CD4-positive, alpha-beta T cell treated with Interleukin-15 for 1 hour (primary cell): ENCODE measurements at places on chromosomes 11 and 22.

DNA sequence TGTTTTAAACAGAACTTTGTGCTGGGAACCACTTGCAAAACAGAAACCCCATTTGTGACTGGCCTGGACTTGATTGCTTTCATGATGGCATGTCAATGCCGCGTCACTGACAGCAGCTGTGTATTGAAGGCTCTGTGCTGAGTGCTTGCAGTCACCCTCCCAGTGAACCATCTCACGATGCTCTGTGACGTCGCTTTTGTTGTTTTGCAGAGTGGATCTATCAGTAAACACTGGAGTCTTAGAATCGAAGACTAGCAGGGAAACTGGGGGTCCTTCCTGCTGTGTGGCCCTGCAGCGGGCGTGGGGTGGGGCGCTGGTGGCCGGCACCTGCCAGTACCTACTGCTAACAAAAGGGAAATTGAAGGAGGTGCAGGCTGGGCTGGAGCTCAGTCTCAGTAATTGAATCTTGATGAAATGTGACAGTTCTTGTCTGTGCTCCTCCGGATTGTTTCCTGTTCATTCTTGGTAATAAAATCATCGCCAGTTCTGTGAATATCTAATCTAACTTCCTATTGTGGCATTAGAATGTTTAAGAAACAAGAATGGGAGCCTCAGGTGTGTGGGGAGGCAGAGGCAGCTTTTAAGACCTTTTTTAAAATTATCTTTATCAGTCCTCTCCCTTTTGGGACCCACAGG is 50.5 kb upstream of the PARVG start:
- no peak for DNase-seq

DNA sequence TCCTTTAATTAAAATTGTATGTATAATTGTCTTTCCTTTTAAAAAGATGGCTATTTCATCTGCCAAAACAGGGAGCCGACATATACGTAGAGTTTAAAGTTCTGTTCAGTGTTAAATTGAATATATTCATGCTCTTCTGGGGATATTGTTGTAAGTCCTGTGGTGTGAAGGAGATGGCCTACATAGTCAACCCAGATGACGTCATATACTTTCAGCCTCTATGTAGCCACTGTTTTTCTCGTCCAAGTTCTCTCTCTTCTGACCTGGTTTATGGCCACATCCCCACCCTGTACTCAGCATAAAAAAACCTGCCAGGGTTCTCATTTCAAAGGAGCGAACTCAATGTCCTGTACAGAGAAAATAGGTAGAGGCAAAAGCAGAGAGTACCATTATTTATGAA is 509.4 kb upstream of the ARHGAP42 start:
- no peak for DNase-seq

GRCh38 chr22:50674130-50674500 is 1.5 kb downstream of the SHANK3 start:
- no peak for DNase-seq

- DNase-seq: no peak
These were observed 10.1 kb downstream of the STIM1 start for GRCh38 chr11:3865388-3866193.

- peak; percentile 44 for DNase-seq
These were observed at the start of gene UBE2L6 for GRCh38 chr11:57567515-57568329. Gene UBE2L6, minus strand, starts transcription at chr11:57567672. Its CDS starts 61 bp downstream, at chr11:57567611.

DNA sequence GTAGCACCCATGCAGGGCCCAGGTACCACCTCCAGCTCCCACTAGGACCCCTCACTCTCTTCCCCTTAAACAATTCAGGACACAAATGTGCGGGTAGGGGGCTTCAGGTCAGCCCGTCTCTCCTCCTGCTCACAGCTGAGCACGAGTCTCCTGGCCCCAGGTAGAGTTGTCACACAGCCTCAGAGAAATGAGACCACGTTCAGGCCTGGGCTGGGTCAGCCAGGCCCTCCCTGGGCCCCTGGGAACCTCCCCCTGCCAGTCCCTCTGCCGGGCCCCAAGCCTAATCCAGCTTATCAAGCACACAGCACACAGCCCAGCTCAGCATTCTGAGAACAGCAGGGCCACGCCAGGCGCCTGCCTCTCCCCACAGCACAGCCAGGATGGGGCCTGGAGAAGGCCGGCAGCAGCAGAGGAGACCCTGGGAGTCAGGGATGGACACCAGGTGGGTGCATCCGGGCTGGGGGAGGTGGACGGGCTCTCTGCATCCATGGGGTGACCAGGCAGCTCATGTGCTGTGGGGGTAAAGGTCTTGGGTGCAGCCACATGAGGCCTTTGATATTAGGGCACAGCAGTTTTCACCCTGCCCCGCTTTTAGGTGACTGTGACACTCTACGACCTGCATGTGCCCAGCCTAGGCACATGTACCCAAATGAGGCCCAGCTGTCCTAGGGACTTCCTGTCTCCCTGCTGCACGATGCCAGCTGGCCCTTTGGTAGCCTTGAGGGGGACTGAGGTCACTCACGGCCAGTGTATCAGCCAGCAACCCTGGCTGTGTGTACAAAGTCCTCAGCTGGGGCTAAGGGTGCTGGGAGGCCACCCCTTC is 87.0 kb downstream of the MORC2 start:
- DNase-seq: no peak

- no peak for DNase-seq
These were observed 890.5 kb downstream of the JRKL start for GRCh38 chr11:97280347-97280746.

DNA sequence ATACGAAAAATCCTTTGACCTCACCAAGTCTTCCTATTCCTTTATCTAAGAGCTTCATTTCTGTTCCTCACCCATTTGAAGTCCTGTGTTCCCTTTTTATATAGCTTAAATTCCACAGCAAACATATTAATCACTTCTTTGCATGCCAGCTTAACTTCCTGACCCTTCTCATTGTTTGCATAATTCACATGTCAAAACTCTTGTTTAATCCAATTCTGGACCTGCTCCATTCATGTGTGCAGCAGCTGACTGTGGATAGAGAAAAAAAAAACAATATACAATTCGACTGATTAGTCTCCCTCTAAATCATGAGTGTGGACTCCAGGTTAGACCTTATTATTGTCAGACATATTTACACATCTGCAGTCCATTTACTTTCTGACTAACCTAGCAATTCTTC is 991.2 kb upstream of the TENM4 start:
- DNase-seq: no peak

DNA sequence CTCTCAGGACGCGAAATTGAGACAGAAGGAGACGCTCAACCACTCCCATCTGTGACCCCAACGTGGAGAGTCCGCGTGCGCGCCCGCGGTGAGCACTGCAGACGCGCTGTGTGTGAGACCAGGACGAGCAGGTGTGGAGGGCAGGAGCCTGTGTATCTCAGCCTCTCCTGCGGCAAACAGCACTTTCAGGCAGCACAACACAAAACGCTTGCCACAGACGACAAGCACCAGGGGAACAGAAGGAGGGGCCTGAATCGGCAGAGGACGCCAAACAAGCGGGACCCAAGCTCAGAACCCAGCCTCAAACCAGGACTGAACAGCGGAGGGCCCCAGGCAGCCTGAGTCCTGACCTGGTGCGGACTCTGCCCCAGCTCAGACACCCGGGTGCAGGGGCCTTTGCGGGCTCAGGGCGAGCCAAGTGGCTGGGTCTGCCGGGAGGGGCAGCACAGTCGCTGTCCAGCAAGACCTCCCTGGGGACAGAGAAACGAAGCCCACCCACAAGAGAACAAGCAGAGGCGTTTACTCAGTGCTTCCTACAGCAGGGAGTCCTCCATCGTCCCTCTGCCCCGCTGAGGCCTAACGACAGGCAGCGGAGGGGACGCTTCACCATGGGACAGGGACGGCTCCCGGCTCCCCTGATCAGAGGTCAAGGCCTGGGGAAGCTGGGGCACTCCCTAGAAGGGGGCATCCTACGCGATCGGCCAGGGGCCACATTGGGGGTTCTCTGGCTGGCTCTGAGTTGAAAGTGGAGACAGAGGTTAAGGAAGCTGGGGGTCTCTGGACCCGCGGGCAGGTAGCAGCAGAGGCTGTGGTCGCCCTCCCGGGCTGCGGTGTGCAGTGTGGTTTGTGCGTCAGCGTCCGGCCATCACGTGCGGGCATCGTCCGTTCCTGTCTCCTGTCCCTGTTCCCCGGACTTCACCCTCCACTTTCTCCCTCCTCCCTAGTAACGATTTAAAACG is 560.8 kb downstream of the BRD1 start:
- DNase-seq: no peak

DNA sequence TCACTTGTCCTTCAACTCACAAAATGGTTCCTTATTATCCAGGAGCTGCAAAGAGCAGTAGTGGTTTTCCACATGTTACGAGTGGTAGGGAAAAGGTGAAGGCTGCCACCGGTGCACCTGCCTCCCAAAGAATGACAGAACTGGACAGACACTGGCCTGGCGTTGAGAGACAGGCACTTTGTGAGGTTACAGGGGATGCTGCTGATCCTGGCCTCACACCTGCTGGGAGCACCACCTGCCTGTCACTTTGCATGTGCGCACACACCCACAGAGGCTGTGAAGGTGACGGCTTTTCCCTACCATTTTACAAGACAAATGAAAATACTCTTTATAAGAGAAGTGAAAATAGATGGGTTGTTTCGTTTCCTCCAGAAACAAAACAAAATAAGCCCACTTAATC is 175.3 kb upstream of the B3GAT1 start:
- no peak for DNase-seq

- DNase-seq: no peak
These were observed 3.5 kb downstream of the TMEM80 start for GRCh38 chr11:699116-699508.

DNA sequence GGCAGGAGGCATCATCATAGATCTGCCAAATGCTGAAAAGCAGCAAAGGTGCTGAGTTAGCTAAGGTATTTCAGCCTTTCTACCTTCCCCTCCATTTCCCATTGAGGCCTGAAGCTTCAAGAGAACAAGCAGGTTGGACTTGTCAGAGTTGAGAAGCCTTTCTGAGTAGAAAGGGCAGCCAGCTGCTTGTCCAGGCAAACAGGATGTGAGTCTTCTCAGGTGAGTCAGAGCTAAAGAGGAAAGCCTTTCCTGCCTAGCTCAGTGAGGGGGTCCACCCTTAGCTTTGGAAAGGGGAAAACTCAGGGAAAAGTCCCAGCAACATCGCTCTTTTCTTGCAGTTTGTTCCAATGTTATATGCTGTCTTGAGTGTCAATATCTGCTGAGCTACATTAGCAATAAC is 13.2 kb upstream of the MPZL2 start:
- no peak for DNase-seq

DNA sequence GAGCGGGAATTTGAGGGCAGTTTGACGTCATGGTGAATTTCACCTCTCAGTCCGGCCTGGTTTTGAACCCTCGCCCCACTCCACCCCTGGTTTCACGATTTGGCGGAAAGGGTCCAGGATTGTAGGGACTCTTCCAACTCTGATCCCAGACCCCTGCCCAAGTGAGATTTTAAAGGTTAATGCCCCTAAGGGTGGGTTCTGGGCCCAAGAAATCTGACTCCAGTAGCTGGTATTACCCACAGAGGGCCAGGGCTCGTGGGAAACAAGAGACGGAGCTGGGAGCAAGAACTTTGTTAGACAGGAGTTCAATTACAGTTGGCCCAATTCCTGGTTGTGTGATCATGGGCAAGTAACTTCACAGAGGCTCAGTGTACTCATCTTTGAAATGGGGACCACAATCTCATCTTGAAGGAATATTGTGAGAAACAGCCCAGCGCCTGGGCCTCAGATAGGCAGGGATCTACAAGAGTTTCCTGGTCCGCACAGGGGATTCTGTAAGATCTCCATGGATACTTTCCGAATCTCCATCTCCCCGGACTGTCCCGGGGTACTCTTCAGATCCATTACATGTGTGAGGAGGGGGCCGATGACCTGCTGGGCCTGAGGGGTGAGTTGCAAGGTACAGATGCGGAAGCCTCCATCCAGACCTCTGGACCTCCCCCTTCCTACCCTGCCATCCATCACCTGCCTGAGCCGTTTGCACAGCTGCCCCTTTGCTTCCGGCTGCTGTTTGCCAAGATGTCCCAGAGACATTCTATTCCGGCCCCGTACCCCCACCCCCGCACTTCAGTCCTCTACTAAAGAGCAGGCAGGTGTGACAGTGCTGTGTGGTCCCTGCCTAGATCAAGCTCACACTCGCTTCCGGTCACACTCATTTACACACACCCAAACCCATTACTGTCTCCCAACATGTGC is 687 bp upstream of the CALCA start:
- no peak for DNase-seq

DNA sequence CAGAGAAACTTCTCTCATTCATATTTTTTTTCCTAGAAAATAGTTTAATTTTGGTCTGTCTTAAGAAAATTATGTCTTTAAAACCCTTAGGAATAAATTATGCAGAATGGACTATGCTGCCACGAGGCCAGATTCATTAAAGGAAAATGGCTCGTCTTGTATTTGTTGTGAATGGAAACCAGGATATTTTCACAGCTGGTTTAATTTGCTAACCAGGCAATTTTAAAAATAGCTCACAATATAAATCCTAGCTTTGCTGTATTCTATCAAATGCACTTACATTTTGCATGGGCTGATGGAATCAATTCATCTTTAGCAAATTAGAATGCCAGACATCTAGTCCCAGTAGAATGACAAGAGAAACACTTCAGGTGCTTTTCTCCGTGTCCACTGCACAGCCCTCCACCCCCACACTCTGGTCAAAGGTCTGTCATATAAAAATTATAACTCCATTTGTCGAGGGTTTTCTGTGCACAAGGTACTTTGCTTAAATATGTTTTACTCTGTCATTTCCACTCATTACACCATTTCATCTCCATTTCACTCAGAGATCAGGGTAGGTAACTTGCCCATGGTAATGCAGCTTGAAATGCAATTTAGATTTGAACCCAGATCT is 20.3 kb upstream of the TNRC6B start:
- no peak for DNase-seq

- DNase-seq: no peak
These were observed 70.8 kb upstream of the MYOD1 start for GRCh38 chr11:17648528-17648927.

- DNase-seq: no peak
These were observed 319.0 kb downstream of the DDX10 start for GRCh38 chr11:108983636-108984420.

GRCh38 chr11:830295-831117 is 2.2 kb upstream of the CD151 start:
- DNase-seq: peak; percentile 65

- DNase-seq: no peak
These were observed 28.5 kb upstream of the CKAP5 start for GRCh38 chr11:46874586-46874985.

DNA sequence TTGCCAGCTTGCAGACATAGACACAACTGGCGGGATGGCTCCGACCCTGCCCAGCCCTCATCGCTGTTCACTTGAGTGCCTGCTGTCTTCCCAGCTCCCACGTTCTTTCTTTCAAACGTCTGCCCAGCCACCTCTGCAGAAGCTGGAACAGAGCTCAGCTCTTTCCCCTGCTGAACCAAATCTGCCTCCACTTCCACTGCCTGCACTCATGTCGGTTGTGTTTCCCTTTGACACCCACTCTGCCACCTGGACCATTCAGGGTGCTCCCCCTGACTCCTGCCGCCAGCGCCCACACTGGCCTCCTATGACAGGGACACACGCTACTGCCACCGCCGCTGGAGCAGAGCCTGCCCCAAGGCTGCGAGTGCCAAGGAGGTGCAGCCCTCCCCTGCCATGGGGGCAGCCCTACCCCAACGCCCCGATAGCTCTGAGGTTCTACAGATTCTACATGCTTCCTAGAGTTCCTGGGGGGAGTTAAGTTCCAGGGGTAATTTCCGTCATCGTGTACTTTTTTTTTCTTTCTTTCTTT is 37.9 kb downstream of the TST start:
- DNase-seq: no peak

- DNase-seq: no peak
These were observed 17.1 kb upstream of the CRTAM start for GRCh38 chr11:122821169-122821568.

- no peak for DNase-seq
These were observed 178.2 kb upstream of the CCDC90B start for GRCh38 chr11:83464160-83464944.

GRCh38 chr11:97683733-97684132 is 1293.9 kb downstream of the JRKL start:
- DNase-seq: no peak

GRCh38 chr22:41526830-41527799 is 17.2 kb downstream of the POLR3H start:
- peak; percentile 55 for DNase-seq
